ENCODE measurements at places on chromosomes 1 and 21. TPM values are rescaled to one million over a fixed set of nuclear protein-coding genes. Genes with fewer than 3 reads are reported as not detected.

- no peak for DNase-seq
- peaks cover 7% of the 10 kb centered on the region for H3K36me3 ChIP-seq
Observed at GRCh38 chr1:51799372-51799771, 79.2 kb downstream of the NRDC start.

- no peaks in the 10 kb centered on the region for H3K27me3 ChIP-seq
- H3K27ac ChIP-seq: no peak overlapping the region
- no peak overlapping the region for H3K4me3 ChIP-seq
- no peak for DNase-seq
- no peaks in the 10 kb centered on the region for H3K4me1 ChIP-seq
- no peaks in the 10 kb centered on the region for H3K36me3 ChIP-seq
Observed at GRCh38 chr1:36938819-36939218, 95.5 kb downstream of the GRIK3 start.

The DPT gene
- total RNA-seq: not detected

The ATP6V1G3 gene
- total RNA-seq: not detected

DNA sequence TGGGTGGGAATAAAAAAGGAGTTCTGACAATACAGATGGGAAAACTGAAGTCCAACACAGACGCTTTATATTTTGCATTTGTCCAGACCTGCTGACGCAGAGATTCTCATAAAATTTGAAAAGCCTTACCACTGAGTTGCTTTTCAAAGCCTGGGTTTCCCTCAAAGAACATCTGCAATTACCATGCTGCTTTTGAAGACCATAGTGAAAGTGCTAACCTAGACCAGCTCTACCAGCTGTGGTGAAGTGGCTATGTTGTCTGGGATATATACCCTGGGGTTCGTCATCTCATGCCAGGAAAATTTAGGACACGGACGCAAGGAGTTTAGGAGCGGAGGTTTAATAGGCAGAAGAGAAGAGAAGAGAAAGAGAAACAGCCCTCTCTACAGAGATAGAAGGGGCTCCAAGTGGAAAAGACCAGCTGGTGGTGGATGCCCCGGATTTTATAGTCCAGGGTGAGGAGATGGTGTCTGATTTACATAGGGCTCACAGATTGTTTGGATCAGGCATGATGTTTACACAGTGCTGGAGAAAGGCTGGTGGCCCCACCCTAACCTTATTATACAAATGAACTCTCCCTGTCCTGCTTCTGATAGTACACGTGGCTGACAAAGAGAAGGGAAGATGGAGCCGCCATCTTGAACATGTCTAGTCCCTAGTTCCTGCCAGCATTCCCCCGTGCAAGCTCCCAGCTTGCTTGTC is 73.8 kb downstream of the AK4 start:
- no peak overlapping the region for H3K4me3 ChIP-seq
- H3K36me3 ChIP-seq: no peaks in the 10 kb centered on the region
- no peak for DNase-seq
- no peaks in the 10 kb centered on the region for H3K27me3 ChIP-seq
- no peak overlapping the region for H3K27ac ChIP-seq

- DNase-seq: no peak
- no peak overlapping the region for H3K4me3 ChIP-seq
Observed at GRCh38 chr1:90193116-90193515, 198.2 kb downstream of the ZNF326 start.
